Heart left ventricle (tissue), 16 donors: ENCODE measurements at places on chromosomes 7 and 10. TPM values are rescaled to one million over a fixed set of nuclear protein-coding genes. Genes with fewer than 3 reads are reported as not detected.

GRCh38 chr10:121595806-121596688 lies 2.2 kb downstream of the FGFR2 start:
- DNase-seq: no peak

DNA sequence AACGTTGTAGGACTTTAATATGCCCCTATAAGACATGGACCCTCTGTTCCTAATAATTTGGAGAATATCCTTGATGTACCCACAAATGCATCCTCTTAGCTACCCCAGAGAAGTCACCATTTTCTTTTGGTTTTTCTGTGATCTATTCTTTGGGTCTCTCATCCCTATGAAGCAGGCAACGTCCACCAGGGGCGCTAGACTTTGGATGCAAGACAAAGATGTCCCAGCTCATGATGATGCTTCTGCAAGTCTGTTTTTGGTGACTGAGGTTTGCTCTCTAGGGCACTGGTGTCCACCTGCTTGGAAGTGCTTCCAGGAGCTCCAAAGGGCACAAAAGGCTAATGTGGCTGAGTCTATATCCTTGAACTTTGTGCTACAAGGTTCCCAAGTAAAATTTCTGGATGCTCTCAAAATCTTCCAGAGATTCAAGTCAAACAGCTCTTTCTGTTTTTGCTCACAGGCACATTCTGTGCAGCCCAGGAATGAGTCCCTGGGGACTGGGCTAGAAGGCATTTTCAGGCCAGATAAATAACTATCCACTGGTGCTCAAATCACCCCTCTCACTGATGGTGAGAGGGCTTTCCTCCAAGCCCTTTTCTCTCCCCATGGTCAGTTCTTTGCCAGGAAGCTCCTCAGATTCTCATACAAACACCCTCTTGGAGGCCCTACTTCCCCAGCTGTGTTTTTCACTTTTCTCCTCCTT lies 166.4 kb downstream of the C7orf25 start:
- DNase-seq: no peak

DNA sequence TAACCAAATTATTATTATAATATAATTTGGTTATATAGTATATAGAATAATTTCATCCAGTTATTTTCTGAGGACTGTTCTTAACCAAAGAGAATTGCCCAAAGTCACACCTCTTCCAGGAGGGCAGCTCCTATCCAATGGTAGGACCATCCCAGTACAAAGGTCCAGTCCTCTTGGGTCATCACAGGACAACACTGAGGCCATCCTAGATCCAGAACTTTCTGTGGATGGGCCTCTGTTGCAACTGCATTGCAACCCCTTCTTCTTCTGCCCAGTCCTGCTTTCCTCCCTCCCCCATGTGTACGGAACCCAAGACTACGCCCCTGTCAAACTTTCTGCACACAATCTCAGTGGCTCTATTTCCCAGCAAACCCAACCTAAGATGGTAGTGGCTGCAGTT lies 5.4 kb upstream of the HABP2 start:
- no peak for DNase-seq

GRCh38 chr10:78349165-78349516 lies 315.5 kb downstream of the RPS24 start:
- no peak for DNase-seq

- no peak for DNase-seq
Measured at GRCh38 chr10:48404646-48405045, 98.2 kb downstream of the MAPK8 start.

DNA sequence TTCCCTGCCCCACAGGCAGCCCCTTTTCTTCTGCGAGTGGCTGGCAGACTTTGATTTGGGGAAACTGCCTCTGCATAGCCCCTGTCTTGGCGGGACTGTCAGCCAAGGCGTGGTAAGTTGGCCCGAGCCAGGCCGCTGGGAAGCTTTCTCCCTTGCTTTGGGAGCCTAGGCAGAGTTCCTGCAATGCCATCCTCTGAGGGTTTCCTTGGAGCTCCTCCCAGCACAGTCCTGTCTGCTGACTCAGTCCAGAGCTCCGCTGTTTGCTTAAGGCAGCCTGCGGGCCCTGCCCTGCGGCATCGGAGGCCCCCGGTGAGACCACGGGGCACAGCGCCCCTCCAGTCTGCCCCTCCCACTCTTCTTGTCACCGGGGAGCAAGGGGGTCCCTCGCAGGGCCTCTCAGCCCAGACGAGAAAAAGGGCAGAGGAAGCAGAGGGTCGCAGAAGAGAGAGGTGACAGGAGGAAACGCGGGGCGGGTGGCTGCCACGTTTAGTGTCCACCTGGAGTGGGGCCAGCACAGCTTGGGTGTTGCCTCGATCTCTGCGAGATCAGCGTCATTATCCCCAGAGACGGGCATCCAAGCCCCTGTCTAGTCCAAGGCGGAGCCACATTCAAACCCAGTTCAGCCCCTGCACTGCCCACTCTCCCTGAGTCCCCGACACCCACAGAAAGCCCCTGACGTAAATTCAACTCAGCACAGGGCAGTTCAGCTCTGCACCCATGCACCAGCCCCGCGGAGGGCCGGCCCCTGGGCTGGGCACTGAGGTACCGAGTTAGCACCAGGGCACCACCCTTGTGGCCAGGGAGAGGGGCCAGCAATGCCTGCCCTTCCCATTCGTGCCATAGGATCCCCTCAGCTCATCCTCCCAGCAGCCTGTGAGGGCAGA lies 59.0 kb upstream of the CHST15 start:
- no peak for DNase-seq

- DNase-seq: no peak
Measured at GRCh38 chr10:58642283-58642682, 129.6 kb downstream of the BICC1 start.

GRCh38 chr7:114405427-114405826 lies 9.2 kb upstream of the FOXP2 start:
- no peak for DNase-seq

DNA sequence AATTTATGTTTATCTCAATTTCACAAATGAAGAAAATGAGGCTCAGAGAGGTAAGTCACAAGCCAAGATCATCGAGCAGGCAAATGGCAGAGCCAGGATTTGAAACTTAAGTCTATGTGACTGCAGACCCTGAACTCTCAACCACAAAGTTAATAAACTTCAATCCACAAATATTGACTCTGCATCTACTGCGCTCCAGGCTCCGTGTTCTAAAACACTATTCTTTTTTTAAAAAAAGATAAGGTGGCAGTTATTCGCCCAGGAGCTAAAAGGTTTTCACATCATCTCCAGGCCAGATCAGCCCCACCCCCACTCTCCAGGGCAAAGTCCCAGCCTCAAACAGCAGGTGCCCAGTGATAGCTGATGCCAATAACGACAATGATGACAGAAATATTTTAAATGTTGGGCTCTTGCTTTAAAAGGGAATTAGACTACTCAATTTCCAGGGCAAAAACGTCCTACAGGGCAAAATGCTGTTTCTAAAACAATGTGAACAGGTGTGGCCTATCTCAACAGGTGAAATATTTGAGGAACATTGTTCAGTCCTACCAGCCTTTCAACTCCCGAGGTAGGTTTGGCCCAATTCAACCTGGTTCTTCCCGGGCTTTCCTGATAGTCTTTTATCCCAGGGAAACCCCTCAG lies 85.2 kb downstream of the SORBS1 start:
- no peak for DNase-seq

DNA sequence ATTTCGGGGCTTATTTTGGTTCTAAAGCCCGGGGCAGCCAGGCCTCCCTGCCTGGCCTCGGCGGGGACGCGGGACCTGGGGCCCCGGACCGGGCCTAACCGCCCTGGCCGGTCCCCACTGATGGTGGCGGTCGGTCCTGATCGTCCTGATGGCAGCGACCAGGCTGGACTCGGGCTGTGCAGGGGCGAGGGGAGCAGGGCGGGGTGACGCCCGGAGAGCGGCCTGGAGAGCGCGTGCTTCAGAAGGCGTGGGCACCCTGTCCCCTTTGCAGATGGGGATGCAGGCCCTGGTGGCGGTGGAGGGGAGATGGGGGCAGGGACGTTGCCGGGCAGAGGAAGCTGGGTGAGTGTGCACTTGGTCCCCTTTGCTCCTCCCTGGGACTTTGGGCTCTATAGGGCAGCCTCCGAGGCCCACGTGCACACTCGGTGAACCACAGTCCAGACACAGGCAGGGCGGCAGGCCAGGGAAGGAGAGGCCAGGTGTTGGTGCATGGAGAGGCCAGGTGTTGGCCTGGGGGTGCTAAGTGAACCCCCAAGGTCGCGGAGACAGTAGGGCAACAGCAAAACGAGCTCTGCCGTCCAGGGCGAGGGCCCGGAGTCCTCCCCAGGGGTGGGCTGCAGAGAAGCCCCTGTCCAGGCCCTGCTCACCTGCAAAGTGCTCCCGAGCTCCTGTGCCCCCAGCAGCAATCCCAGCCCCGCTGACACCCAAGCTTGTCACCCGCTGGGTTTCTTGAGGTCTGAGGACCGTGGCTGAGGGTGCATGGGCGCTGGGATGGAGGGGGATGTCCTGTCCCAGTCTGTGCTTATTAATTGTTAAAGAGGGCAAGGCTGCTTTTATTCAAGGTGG lies 42.4 kb upstream of the FAM20C start:
- DNase-seq: peak; percentile 81

- no peak for DNase-seq
Measured at GRCh38 chr7:46908770-46909169, 673.1 kb downstream of the TNS3 start.

DNA sequence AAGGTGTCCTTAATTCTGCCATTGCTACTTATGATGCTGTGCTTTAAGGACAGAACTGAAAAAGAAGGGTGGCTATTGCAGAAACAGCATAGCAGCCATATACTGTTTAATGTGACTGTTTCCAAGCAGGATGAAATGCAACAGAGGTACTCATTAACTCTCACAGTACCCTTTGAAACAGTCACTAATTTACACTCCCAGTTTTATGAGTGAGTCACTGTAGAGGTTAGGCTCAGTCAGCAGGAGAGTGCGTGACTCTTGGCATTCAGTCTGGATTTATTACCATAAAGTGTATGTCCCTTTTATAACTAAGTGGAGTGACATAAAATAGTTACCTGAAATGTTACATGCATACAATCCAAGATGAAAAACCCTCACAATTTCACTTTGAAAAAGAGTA lies 27.7 kb downstream of the ALDH18A1 start:
- DNase-seq: no peak

DNA sequence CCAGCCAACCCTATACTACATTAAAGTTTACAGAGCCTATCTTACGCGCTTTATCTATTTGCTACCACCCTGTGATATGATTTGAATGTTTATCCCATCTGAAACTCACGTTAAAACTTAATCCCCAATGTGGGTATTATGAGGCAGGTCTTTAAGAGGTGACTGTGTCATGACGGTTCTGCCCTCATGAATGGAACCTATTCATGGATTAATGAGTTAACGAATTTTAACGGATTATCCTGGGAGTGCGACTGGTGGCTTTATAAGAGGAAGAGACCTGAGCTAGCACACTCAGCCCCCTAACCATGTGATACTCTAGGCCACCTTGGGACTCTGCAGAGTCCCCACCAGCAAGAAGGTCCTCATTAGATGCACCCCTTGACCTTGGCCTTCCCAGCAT lies 37.8 kb downstream of the SRPK2 start:
- DNase-seq: no peak

- DNase-seq: no peak
Measured at GRCh38 chr7:27897001-27897400, 157.0 kb downstream of the TAX1BP1 start.

DNA sequence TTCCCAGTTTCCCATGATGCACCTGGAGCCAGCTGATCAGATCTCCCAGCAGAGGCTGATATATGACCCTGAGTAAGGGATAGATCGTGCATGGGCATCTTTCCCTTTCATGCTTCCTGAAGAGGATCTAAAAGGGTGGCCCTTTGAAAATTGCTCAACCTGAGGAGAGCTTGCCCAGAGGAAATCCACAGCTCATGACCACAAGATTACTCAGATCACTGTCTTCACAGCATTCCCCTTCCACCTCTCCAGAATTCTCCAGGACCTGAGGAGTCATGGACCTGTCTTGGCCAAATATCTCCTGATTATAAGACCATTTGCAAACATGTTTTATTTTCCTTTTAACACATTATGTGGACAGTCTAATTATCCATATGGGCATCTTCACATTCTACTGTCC lies 328.1 kb downstream of the LHFPL3 start:
- DNase-seq: no peak

GRCh38 chr7:130145424-130146100 lies 59.6 kb downstream of the TMEM209 start:
- DNase-seq: no peak

GRCh38 chr10:79176052-79176501 lies 107.3 kb downstream of the ZMIZ1 start:
- no peak for DNase-seq

DNA sequence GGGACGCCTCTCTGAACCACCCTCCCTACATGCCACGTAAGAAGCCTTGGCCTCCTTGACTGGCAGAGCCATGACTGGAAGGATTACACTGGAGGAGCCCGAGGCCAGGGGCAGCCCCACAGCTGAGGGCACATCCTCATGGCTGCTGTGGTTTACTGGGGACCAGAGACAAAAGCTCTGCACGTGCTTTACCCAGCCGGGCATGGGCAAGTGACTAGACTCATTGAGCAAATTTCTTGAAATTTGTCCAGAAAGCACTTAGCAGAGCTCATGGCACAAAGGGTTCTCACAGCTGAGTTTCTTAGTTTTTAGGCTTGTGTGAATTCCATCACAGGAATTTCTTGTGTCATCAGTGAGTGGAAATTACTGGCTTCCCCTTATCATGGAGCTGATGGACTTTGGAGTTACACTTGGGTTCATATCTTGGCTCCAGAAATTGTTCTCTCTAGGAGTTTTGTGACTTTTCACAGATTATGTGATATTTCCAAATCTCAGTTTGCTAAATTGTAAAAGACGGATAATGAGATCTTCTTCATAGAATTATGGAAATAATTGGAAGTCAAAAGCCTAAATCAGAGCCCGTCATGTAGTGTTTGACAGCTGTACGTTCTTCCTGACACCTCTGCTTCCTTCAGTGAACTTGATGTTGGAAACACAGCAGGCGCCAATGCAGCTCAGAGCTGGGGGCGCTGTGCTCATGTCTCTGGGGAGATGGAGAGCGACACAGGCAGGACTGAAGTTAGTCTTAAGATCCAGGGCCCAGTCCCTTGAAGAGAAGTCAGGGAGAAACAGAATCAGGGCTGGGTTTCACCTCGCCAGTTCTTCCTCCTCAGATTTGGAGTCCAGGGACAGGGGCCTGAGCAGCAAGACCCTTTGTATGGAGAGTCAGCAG lies 47.7 kb upstream of the MGAM2 start:
- DNase-seq: no peak

GRCh38 chr10:131997366-131998049 lies 15.8 kb upstream of the BNIP3 start:
- peak; percentile 72 for DNase-seq

GRCh38 chr10:132520177-132520811 lies 17.3 kb upstream of the INPP5A start:
- DNase-seq: peak; percentile 57

RNF148 gene
- total RNA-seq: not detected

GUSB gene
- 21.0 TPM for total RNA-seq

NANOS1 gene
- 19.5 TPM for total RNA-seq

GHITM gene
- 512 TPM for total RNA-seq

SEMA3D gene
- 0.72 TPM for total RNA-seq

SFXN2 gene
- 2.2 TPM for total RNA-seq

STX1A gene
- total RNA-seq: 1.5 TPM

EPHB6 gene
- 3.3 TPM for total RNA-seq
